ENCODE measurements at places on chromosomes 2 and 18.

GRCh38 chr2:128666596-128666995, 347.9 kb upstream of the HS6ST1 start:
- no peak for DNase-seq

DNA sequence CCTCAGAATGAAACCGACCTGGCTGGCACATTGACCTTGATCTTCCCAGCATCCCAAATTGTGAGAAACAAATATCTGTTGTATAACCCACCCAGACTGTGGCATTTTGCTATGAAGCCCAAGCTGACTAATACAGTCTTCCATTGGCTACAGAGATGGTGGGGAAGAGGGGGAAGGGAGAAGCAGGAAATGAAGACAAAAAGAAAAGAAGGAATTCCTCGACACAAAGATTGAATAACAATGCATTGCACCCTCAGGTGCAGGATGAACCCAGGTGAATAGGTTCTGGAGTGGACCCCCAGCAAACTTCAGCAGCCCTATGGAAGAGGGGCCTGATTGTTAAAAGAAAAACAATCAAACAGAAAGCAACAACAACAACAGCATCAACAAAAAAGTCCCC, 270.7 kb downstream of the FSIP2 start:
- DNase-seq = no peak

GRCh38 chr2:115763601-115764000, 1321.2 kb downstream of the DPP10 start:
- no peak for DNase-seq

- DNase-seq = no peak
Observed at GRCh38 chr18:59022167-59022945, 117.3 kb upstream of the SEC11C start.

DNA sequence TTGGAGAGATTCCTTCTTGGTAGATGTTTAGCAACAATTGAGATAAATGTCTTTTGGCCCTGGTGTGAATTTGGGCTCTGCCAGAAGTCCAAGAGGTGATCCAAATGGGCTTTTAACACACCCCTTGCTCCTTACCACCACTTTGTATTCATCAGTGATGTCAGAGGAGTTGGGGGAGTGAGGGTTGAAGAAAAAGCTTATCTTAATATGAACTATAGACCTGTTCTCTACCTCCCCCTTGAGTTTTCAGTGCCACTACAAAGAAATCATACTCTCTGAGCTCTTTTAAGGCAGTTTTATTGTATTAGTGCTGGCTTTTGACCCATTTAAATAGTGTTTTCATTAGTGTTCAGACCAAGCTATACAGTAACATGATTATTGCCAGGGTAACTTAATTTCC, 229.1 kb downstream of the PHLPP1 start:
- DNase-seq = no peak

GRCh38 chr2:37894601-37895000, 30.5 kb upstream of the RMDN2 start:
- DNase-seq = no peak

GRCh38 chr2:157046396-157046795, 211.1 kb upstream of the GALNT5 start:
- no peak for DNase-seq

DNA sequence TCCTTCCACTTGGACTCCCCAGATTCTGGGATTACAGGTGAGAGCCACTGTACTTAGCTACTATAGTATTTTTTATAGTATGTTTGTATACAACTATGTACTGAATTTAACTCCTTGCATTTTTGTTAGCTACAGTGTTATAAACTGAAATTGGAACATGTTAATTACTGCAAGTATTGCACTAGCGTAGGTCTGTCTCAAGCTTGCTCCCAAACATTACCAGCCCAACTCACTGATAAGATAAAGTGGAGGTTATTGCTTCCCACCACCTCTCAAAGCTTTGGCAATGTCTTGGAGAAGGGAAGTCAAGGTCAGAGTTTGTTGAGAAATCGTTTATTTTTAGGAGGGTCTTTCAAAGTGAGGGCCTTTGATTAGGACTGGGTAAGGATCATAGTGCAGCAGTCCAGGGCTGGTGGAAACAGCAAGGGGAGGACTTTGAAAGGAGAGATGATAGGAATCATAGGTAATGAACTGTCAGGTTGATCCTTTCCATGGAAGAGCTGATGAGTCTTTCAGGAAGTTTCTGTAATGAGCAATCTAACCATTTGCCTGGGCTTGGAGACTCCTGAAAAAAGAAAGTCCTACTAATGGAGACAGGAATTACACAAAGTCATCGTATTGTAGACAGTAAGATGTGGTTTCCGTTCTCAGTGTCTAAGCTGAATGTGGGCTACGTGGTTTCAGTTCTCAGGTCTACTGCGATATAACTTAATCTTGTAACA, 257.1 kb downstream of the MYO3B start:
- DNase-seq = no peak

GRCh38 chr2:235105821-235106359, 154.1 kb downstream of the SH3BP4 start:
- DNase-seq = no peak

DNA sequence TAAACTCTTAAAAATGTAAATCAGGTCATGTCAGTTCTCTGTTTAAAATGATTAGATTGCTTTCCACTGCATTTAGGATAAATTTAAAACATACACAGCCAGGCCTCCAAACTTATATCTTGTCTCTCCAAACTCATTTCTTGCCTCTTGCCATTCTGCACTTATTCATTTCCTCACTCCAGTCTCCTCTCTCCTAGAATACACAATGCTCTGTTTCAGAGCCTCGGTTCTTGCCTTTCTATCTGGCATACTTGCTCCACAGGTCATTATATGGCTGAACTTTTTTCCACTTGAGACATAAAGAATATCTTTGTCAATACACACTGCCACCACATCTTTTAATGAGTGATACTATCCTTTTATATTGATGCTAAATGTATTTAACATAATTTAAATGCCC, 10.5 kb upstream of the UGP2 start:
- DNase-seq = no peak

DNA sequence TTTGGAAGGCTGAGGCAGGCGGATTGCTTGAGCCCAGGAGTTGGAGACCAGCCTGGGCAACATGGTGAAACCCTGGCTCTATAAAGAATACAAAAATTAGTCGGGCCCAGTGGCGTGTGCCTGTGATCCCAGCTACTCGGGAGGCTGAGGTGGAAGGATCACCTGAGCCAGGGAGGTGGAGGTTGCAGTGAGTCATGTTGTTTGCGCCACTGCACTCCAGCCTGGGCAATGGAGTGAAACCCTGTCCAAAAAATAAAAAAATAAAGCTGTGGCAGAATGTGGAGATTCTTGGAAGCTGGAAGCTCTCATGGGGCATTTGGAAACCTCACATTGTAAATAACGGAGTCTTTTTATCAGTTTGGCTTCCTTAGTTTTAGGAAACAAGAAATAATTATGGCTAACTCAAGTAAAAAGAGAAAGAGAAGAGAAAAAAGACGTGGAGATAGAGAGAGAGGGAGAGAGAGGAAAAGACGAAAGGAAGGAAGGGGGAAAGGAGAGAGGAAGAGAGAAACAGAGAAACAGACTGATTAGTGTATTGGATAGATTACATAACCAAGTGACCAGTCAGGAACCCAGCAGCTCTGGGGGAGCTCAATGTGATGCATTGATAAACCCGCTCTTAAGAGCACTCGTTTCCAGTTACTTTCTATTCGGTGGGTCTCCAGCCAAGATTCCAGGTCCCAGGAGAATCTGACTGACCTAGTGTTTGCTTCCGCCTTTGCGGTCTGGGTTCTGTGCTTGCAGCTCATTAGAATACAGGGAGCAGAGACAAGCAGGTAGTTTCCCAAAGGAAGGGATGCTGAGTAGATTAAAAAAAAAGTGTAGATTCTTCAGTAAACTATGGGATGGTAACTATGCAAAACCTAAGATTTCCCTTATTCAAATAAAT, 1.1 kb upstream of the SPAST start:
- DNase-seq = no peak

Measured in stimulated activated CD8-positive, alpha-beta memory T cell treated with anti-CD3 and anti-CD28 coated beads, Interleukin-12 subunit alpha, Interleukin-12 subunit beta, amount 100 ng/mL, for 1 hour (primary cell).